ENCODE measurements at places on chromosomes 6 and 20. TPM values are rescaled to one million over a fixed set of nuclear protein-coding genes. Genes with fewer than 3 reads are reported as not detected.

DNA sequence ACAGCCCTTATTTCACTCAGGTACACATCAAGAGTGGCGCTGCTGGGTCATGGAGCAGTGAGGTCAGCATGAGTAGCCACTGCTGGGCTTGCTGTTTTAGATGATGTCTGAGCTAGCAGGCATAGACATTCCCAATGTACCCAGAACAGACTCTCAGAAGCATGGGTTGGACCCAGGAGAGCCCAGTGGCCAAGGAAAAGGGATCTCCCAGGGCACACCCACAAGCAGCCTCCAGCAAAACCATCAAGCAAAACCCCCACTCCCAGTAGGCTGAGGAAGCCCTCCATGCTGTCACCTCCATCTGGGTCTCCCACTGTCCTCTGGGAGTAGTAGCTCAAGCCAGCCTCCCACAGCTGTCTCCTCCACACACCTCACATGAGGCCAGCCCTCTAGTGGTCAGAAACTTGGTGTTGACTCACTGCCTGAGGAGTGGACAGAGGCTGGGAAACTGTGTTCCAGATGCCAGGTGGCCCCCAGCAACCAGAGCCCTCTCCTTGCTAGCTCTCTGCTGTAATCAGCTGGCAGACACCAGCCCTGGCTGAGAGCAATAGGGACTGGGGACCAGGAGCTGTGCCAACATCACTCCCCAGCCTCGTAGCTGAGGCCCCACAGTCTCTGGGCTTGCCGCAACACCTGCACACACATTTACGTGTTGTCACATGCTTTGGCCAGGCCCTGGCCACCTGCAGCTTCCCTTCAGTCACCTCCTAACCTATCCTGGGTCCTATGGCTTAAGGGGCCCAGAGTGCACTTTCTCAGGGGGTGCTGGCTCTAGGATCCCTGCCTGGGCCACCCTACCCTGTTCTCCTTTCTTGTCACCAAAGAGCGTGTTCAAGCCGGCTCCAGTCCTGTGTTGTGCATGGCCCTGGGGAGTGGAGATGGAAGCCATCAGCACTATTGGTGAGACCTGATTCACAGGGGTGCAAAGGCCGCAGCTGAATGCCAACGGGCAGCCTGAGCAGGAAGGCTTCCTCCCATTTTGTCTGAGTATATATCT lies 1.9 kb upstream of the AP5S1 start:
- DNase-seq: peak; percentile 56

The FGD2 gene
- polyA plus RNA-seq: 5.8 TPM

DNA sequence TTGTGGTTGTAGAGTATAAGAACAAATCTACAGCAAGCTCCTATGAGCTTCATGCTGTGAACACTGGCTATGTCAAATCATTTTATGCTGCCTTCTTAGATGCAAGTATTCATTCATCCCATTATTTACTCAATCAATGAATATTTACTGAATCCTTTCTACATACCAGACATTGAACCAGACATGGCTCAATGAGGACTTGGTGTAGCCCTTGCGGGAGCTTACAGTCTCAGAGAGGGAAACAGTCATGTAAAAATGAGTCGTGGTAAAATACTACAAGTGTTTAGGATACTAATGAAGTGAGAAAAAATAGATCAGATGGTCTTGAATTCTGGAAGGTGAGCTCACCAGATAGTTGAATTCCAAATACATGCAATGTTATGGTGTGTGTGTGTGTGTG lies 44.8 kb upstream of the ENPP1 start:
- DNase-seq: no peak

The ILRUN gene
- polyA plus RNA-seq: 41.4 TPM

The HLA-DRB1 gene
- 23.4 TPM for polyA plus RNA-seq

GRCh38 chr6:107509506-107509905 lies 19.6 kb downstream of the SOBP start:
- no peak for DNase-seq

DNA sequence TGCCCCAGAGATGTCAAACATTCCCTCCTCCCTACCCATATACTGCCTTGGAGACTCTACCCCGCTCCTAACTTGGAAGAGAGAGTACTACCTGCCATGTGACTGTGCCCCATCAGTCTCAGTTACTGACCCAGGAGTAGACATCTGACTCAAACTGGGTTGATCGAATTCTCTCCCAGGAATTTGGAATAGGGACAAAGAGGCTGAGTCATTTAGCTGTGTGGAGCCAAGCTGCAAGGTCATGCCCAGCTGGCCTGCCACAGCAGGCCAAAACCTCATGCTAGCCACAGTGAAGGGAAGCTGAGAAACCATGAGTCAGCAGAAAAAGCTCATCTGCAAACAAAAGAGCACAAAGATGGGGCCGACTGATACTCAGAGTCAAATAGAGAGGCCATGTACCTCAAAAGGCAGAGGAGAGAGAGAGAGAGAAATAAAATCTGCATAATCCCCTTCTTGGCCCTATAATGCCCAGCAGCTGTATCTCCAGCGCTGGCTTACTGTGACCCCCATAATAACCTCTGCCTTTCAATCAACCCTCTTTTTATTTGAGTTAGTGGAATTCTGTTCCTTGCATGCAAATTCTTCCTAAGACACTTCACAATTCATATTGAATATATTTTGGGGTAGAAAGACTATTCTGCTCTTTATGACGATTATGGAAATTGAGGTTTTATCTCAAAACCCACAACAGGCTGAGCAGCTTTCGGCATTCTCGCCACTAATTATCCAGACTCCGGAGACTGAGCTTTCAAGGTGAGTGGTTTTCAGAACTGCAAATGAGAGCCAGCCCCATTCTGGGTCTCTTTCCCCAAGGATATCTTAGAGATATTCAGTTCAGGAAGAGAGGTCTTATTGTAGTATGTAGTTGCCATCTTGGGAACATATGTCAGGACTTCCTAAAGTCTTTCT lies 21.4 kb upstream of the AKIRIN2 start:
- DNase-seq: peak; percentile 6

The CDH4 gene
- 8.1 TPM for polyA plus RNA-seq

GRCh38 chr6:5398530-5398929 lies 137.2 kb downstream of the FARS2 start:
- no peak for DNase-seq

DNA sequence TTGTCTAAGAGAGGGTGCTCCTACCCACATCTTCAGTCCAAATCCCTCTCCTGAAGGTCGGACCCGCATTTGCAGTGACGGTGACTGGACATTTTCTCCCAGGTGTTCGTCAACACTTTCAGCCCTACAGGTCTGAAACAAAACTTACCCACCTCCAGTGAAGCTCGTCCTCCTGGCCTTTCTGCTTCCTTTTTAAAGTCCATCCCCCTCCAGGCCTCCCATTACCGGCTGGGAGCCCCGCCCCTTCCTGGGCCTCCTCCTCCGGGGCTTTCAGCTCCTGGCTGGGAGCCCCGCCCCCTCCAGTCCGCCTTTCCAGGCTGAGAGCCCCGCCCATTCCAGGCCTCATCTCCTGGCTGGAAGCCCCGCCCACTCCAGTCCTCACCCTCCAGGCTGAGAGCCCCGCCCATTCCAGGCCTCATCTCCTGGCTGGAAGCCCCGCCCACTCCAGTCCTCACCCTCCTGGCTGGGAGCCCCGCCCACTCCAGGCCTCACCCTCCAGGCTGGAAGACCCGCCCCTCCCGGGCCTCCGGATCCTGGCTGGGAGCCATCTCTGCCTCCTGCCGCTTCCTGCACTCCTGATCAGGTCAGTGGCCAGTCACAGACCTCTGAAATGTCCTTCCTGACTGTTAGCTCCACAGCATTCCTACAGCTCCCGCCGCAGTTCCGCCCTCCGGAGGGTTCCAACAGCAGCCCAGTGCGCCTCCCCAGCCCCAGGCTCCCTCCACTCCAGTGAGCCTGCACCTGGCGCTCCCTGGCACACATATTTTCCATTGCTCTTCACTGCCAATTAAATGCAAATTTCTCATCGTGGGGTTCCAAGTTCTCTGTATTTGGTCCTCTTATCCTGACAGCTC lies 98.5 kb downstream of the LY86 start:
- peak; percentile 67 for DNase-seq

DNA sequence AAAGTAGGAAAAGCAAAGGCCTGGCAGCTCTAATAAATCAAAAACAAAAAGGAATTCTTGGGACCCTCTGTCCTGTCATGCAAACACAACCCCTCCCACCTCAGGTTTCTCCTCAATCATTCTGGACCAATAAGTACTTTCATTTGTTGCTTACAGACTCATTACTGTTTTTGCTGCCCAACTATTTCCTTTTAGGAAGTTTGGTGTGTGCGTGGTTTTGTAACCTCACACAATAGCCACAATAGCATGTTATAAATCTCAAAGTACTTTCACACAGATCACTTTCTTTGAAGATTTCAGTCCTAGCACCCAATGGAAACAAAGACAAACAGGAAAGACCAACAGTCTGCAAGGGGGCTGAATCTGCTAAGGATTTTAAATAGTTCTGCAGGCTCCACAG lies 4.5 kb downstream of the MRPL14 start:
- no peak for DNase-seq

DNA sequence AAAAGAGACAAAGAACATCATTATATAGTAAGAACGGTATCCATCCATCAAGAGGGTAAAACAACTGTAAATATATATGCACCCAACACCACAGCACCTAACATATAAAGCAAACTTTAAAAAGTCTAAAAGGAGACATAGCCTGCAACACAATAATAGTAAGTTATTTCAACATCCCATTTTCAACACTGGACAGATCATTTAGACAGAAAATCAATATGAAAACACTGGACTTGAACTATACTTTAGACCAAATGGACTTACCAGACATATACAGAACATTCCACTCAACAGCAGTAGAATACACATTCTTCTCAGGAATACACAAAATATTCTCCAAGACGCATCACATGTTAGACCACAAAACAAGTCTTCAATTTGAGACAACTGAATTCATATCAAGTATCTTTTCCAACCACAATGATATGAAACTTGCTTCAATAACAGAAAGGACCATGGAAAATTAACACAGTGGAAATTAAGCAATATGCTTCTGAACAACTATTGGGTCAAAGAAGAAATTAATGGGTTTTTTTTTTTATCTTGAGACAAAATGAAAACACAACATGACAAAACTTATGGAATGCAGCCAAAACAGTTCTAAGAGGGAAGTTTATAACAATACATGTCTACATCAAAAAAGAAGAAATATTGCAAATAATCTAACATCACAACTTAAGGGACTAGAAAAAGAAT lies 23.9 kb upstream of the ASF1A start:
- DNase-seq: no peak

DNA sequence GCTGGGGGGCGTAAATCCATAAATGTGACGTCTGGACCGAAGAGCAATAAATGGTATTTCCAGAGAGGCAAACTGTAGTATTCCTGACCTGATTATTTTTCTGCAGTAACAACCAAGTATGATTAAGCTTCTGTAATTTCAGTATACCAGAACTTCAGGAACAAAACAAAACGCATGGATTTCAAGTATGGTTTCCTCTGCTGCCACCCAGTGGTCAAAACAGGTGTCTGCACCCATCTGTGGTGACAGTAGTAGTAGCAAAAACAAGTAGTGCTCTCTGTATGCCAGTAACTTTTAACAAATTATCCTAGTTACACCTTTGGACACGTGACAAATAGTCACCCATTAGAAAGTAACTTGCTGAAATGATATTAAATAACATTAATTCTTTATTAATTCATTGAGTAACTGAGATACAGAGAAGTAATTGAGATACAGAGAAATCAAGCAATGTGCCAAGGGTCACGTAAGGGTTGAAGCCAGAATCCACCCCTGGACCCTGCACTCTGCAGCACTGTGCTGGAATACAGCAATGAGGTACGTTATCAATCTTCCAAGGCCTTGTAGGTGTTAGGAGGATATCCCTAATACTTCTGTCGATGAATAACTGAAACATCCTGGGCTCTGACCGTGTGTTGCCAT lies 7.9 kb downstream of the CALHM4 start:
- peak; percentile 79 for DNase-seq

GRCh38 chr6:7953753-7954152 lies 43.2 kb upstream of the TXNDC5 start:
- DNase-seq: no peak
